ENCODE measurements at places on chromosomes 4 and X.

DNA sequence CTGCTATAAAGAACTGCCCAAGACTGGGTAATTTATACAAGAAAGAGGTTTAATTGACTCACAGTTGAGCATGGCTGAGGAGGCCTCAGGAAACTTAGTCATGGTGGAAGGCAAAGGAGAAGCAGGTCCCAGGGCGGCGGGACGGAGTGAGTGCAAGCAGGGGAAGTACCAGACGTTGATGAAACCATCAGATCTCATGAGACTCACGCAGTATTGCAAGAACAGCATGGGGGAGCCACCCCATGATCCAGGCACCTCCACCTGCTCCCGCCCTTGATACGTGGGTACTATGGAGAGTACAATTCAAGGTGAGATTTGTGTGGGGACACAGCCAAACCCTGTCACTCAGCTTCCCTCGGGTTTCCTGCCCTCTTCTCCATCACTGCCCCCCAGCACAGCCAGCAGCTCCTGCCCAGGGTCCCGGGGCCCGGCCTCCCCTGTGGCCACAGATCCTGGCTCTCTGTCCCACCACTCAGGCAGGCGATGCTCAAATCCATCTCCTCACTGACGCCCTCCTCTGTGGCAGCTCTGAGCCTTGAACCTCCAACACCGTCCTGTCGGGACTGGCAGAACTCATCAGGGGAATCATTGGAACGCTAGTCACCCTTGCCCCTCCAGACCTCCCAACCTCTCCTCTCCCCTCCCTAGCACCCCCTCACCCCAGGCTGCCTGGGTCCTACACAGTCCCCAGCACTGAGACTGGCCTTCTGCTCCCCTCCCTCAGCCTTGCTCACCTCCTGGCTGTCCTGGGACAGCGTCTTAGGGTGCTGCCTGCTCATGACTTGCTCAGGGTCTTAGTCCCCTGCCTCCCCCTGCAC is 37.6 kb downstream of the FGFRL1 start:
- DNase-seq, result no peak

GRCh38 chr4:183434666-183435190 is 9.7 kb upstream of the CDKN2AIP start:
- no peak for DNase-seq

DNA sequence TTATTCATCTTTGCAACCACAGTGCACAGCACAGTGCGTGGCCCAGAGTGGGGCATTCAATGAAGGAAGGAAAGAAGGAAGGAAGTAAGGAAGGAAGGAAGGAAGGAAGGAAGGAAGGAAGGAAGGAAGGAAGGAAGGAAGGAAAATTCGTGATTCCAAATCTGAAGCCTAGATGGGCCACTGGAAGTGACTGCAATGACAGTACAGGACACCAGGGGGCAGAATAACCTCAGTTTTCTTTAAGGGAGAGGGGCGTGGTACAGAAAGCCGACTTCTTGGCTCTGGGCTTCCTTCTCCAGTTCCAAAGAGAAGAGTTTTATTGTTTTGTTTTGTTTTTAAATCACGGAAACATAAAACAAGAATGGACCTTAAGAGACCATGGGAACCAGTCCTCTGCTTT is 47.8 kb downstream of the APLN start:
- DNase-seq, result peak; percentile 23

DNA sequence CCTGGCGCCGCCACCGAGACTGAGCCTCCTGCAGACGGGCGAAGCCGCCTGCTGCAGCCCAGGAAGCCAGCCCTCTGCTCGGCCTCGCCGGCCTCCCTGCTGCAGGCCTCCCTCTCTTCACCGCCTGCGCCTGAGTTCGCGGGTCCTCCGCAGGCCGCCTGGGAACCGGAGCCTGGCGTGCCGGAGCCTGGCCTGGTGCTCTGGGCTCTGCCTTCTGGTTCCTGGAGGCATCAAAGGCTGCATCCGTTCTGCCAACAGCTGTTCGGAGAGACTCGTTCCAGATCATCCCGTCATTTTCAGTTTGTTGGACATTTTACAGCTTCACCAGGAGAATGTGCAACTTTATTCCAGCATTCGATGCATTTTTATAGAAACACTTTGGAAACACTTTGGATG is 178.0 kb downstream of the DCLK2 start:
- DNase-seq, result no peak

GRCh38 chr4:26819026-26819425 is 41.6 kb upstream of the STIM2 start:
- DNase-seq, result no peak

- no peak for DNase-seq
Observed at GRCh38 chrX:69100478-69100877, 64.8 kb downstream of the PJA1 start.

DNA sequence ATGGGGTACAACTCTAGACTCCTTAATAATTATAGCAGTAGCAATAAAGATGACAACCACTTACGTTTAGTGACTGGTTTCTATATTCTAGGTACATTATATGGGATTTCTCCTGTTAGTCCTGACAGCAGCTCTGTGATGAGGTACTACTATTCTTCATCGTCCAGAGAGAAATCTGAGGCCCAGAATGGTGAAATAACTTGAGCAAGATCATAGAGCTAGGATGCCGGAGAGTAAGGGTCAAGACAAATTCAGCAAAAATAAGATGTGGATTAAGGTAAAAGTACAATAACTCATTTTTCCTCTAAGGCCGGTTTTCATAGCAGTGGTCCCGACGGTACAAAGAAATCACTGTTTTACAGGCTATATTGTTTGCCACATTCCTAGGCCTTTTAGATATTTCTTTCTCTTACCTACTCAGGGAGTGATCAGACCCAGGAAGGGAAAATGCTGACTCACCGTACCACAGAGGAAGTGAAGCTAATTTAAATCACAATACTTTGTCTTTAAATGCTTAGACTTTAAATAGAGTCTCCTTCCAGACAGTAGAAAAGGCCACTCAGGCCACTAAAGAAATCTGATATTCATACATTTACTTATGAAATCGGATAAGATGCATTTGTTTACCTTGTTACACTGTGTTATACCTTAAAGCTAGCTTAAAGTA is 2023.0 kb upstream of the AGA start:
- DNase-seq, result no peak

DNA sequence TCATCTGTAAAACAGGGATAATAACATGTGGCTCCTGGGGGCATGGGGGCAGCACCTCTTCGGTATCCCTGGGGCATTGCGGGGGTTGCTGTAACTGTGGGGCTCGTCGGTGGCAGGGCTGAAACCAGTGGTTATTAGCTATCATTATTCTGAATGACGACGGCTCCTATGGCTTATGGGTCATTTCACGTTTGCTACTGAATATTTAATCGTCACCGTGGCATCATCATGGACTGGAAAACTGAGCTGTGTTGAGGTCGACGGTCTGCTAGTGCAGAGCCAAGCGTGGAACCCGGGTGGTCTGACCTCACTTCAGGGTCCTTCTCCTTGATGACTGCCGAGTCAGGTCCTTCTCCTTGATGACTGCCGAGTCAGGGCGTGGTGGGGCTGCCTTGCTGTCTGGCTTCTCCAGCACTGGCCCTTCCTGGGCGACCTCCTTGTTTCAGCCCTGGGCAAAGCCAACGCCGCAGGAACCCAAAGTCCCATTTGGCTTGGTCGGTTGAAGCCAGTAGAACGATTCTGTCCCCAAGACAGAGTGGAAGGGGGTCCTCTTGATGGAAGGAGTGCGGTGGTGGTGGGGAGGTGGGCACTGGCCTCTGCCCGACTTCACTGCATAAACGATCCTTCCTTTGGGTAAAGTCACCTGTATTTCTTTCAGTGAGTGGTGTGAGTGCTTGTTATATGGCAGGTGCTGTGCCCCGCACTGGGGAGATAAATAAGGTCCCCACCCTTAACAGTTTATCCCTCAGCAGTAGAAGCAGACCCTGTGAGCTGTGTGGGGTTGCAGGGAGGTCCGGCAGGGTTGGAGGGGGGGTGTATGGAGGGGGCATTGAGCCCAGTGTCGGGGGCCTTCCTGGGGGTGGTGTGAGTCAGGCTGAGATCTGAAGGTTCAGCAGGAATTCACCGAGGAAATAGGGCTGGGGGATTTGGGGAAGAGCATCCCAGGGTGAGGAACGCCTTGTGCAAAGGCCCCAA is 40.8 kb downstream of the PSAPL1 start:
- no peak for DNase-seq

DNA sequence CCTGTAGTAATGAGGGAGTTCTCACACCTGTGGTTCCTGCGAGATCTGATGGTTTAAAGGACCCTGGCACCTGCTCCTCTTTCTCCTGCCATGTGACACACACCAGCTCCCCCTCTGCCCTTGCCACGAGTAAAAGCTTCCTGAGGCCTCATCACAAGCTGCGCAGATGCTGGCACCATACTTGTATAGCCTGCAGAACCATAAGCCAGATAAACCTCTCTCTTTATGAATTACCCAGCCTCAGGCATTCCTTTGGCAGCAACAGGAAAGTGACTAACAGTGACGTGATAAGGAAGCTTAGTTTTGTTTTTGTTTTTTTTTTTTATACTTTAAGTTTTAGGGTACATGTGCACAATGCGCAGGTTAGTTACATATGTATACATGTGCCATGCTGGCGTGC is 130.9 kb downstream of the AFAP1 start:
- no peak for DNase-seq
